ENCODE measurements at places on chromosomes 2 and 18.

DNA sequence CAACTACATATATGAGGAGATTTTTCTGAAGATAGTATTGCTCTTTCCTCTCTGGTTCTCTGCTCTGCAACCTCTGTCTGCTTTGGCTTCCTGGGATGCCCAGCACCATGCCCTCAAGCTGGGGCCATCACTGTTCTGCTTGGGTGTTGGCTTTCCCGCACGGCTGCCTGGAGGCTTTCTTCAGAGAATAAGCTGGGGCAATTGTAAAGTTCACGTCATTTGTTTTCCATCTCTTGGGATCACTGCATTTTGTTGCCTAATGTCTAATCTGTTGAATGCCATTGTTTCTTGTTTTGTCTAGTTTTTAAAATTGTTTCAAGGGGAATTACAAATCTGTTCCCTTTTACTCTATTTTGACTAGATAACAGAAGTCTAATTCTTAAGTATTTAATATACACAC lies 437.3 kb upstream of the NRP2 start:
- DNase-seq, result no peak

DNA sequence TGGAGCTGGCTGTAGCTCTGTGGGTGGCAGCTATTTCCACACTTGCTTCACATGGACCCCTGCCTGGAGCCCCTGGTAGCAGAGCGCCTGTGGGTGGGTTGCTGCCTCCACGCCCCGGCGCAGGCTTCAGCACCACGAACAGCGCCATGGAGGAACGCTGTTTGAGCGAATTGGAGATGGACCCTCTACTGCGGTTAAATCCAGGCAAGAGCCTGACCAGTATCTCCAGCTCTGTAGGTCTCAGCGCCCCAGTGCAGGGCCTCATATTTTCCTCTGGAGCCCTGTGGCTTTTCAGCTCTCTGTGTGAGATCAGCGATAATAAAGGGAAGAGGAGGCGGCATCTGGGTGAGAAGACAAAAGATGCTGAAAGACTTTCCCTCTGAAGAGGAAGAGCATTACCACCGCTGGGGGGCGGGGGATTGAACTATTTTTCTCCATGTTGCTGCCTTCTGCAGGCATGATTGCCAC lies 12.0 kb downstream of the ONECUT2 start:
- DNase-seq, result peak; percentile 22

DNA sequence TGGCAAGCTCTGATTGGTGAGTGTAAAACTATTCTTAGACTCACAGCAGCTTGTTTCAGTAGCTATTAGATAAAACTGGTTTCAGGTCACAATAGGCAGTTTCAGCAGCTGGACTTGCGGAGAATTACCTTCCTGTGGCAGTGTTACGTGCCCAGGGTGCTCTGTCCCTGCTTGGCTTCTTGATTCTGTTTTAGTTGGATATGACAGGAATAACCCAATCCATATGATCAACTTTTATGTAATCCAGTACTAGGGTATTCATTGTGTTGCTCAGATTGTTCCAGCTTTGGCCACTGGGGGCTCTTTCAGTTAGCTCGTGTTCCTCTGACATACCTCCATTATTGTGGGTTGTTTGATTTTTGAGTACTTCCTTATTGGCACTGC lies 43.1 kb downstream of the INPP4A start:
- DNase-seq, result peak; percentile 72

DNA sequence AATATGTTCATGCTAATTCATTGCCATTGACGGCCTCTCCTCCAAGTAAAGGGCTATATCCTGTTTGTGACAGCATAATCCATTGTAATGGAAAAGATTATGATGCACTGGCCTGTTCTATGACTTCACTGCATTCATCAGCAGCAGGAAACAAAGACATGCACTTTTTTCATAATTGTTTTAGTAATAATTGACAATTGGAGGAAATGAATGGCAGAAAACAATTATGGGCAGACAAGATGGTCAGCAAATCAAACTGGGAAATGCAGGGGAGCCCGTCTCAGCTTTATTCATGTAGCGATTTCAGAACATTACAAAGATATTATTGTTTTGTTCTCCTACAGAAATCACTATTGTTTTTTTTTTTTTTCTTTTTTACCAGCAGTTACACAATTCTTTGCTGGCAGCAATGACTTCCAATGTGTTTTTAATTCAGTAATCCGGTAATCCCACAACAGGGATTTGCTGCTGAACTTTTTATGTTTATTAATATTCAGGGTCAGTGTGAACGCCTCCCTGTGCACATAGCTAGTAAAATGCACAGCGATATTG lies 33.8 kb upstream of the RASGRP3 start:
- no peak for DNase-seq

GRCh38 chr18:10291568-10291981 lies 162.9 kb upstream of the APCDD1 start:
- DNase-seq, result no peak

DNA sequence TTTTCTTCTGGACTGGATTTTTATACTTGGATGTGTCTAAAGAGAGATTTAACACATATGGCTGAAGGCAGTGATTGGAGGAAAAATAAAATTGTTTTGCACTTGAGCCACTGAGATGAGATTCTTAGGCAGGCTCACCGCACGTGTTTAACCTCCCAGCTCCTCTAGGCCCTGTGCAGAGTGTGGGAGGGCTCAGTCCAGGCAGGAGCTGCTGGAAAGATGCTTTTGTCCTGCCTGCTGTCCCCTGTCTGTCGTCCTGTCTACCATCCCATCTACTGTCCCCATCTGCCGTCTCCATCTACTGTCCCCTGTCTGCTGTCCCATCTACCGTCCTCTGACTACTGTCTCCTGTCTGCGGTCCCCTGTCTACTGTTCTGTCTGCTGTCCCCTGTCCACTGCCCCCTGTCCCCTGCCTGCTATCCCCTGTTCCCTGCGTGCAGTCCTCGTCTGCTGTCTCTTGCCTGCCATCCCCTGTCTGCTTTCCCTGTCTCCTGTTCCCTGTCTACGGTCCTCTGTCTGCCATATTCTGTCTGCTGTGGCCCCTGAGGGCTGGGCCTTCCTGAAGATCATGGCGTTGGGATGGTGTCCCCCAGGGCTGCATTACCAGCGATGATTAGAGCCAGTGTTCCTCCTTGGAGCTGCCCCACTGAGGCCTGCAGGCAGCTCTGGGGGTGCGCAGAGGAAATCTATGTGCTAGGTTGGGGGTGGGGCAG lies 43.7 kb upstream of the HS6ST1 start:
- no peak for DNase-seq

Data from hematopoietic multipotent progenitor cell treated with erythropoietin and hydrocortisone succinate and interleukin-3 and kit ligand, for 8 days (in vitro differentiated cells).